ENCODE measurements at places on chromosomes 2 and 18. TPM values are rescaled to one million over a fixed set of nuclear protein-coding genes. Genes with fewer than 3 reads are reported as not detected.

The MYO5B gene
- 2.0 TPM for total RNA-seq

The CCDC121 gene
- 3.5 TPM for total RNA-seq

The HOXD1 gene
- 0.52 TPM for total RNA-seq

The SDC1 gene
- 0.29 TPM for total RNA-seq

The IL1F10 gene
- total RNA-seq: not detected

The CCDC142 gene
- total RNA-seq: 40.4 TPM

The MREG gene
- 2.9 TPM for total RNA-seq

The SLC4A5 gene
- 2.1 TPM for total RNA-seq

The FBXO41 gene
- total RNA-seq: 1.5 TPM

The GAL3ST2 gene
- not detected for total RNA-seq

The GPD2 gene
- total RNA-seq: 2.0 TPM

The OTOS gene
- not detected for total RNA-seq

The TRAPPC12 gene
- 15.6 TPM for total RNA-seq

The SIGLEC15 gene
- not detected for total RNA-seq

- H3K27me3 ChIP-seq: no peaks in the 10 kb centered on the region
- H3K4me1 ChIP-seq: no peaks in the 10 kb centered on the region
- H3K27ac ChIP-seq: no peak overlapping the region
- no peak for DNase-seq
Observed at GRCh38 chr2:98654699-98655495, 46.5 kb downstream of the UNC50 start.

GRCh38 chr2:118348380-118349034, 260.2 kb downstream of the INSIG2 start:
- no peaks in the 10 kb centered on the region for H3K36me3 ChIP-seq
- no peaks in the 10 kb centered on the region for H3K27me3 ChIP-seq
- no peaks in the 10 kb centered on the region for H3K4me1 ChIP-seq
- no peak overlapping the region for H3K4me3 ChIP-seq
- no peak overlapping the region for H3K27ac ChIP-seq

GRCh38 chr2:135843671-135844070, 6.7 kb upstream of the LCT start:
- H3K27me3 ChIP-seq: no peaks in the 10 kb centered on the region
- DNase-seq: no peak
- no peaks in the 10 kb centered on the region for H3K36me3 ChIP-seq
- no peak overlapping the region for H3K27ac ChIP-seq

- H3K4me3 ChIP-seq: no peak overlapping the region
- DNase-seq: no peak
- H3K36me3 ChIP-seq: no peaks in the 10 kb centered on the region
- H3K27me3 ChIP-seq: no peaks in the 10 kb centered on the region
Observed at GRCh38 chr2:163351143-163351542, 384.7 kb downstream of the FIGN start.

- DNase-seq: no peak
- no peaks in the 10 kb centered on the region for H3K36me3 ChIP-seq
- no peaks in the 10 kb centered on the region for H3K27me3 ChIP-seq
- H3K27ac ChIP-seq: no peak overlapping the region
- H3K4me3 ChIP-seq: no peak overlapping the region
Observed at GRCh38 chr2:25887624-25888242, 9.4 kb upstream of the ASXL2 start.

GRCh38 chr18:33010149-33010548, 237.3 kb upstream of the KLHL14 start:
- DNase-seq: no peak
- H3K27ac ChIP-seq: no peak overlapping the region
- no peaks in the 10 kb centered on the region for H3K4me1 ChIP-seq
- H3K4me3 ChIP-seq: no peak overlapping the region
- H3K36me3 ChIP-seq: no peaks in the 10 kb centered on the region
- no peaks in the 10 kb centered on the region for H3K27me3 ChIP-seq

DNA sequence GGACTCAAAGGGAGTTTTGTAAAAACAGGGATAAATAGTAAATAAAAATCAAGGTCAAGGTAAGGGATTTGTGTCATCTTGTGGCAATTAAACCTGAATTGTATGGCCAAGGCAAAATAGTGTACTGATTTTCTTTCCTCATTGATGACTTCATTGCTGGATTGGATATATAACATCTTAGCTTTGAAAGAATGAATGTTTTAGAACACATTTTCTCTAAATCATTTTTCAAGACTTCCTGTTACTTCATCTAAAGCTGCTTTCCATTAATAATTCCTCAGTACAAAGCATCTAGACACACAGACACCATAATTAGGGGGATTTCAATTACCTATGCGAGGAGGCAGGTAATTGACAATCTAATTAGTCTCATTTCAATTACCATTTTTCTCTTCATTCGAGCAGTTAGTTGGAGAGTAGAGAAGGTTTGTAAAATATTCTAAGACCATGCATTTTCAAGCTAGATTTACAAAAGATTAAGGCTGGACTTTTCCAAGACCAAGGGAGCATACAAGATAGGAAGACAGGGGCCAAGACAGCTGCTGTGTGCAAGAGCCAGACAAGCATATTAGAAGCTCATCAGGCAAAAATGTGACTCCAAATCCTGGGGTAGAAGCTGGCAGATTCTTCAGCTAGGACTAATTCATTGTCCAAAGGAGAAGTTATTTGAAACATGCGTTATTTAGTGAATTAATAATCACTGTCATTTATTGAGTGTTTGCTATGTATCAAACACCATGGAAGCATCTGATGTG, 253.6 kb downstream of the EPHA4 start:
- H3K27me3 ChIP-seq: no peaks in the 10 kb centered on the region
- H3K36me3 ChIP-seq: no peaks in the 10 kb centered on the region
- no peak overlapping the region for H3K27ac ChIP-seq

DNA sequence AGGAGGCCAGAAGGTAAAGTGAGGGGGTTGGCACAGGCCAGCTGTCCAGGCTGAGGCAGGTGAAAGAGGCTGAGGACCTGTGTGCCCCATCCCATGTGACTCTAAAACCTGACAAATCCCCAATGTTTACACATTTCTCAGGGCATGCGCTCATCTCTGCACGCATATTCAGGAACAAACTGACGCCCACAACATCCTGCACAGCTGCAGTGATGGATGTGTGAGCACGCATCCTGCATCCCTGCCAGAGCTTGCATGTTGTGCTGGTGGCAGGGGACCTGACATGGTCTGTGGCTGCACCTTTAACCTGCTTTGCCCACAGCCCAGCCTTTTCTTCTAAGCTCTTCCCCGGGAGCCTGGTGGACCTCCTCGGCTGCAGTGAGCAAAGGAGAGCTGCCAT, 83.1 kb downstream of the FBXO15 start:
- DNase-seq: no peak
- H3K4me1 ChIP-seq: no peaks in the 10 kb centered on the region

DNA sequence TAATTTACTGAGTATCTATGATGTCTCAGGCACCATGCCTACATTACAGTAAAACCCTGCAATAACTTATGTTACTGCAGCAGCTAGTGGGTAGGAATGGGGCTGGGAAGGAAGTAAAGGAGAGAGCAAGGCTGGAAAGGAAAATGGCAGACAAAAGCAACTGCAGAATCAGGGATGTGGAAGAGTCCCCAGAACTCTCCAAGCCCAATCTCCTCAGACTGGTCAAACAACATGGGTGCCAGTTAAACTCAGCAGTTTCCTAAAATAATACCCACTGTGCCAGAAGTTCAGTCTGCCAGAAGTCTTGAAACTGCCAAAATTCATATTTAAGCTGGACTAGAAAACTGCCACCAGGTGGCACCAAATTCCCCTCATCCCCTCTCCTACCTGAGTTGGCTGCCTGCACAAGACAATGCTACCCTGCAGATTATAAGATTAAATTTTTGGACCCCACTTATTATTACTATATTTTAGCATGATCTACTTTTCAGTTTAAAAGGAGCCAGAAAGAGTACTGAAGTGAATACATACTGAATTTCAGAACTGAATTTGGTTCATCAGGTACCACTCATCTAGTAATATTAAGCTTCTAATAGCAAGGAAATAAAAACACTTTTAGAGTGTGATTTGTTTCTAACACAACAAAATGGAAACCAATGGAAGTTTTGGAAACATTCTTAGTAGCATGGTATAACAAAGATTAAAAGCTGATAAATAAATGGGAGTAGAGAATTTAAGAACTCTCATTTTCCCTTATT, 86.8 kb upstream of the DNER start:
- peak overlapping the region; percentile 89 for H3K27ac ChIP-seq
- peaks cover 7% of the 10 kb centered on the region for H3K4me1 ChIP-seq
- peak; percentile 35 for DNase-seq
- no peaks in the 10 kb centered on the region for H3K36me3 ChIP-seq
- no peak overlapping the region for H3K4me3 ChIP-seq

DNA sequence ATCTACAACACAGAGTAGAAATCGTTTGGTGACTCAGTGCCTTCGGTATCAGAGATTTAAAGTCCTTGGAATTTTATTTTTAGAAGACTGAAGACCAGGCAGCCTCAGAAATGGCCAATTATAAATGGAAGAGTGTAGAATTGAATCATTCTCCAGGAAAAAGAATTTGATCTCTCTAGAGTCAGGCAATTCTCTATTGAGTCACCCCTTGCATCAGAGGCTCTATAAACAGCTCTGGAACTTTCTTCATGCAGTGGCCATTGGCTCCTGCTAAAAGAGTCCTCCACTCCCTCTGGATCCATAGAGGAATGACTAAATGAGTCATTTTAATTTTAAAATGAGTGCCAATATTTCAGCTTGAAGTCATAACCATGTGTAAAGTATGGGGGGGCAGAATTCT, 816.2 kb downstream of the TDRD15 start:
- no peaks in the 10 kb centered on the region for H3K4me1 ChIP-seq
- DNase-seq: no peak
- H3K27me3 ChIP-seq: no peaks in the 10 kb centered on the region
- no peak overlapping the region for H3K4me3 ChIP-seq
- H3K27ac ChIP-seq: no peak overlapping the region

DNA sequence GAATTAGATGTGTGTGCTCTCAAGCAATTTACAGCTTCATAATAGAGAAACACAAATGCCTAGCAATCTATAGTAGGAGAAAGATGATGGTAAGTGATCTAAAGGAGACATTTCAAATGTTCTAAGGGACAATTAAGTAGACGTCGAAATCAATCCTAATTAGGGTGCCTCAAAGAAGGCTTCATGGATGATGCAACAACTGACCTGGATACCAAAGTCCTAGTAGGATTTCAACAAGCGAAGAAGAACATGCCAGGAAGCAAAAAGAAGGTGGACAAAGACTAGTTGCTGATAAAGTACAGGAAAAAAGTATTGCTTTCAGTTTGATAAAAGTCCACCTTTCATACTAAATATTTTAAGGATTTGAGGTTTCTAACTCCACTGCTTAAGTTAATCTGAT, 12.5 kb downstream of the FIGN start:
- H3K4me1 ChIP-seq: no peaks in the 10 kb centered on the region
- DNase-seq: no peak
- no peak overlapping the region for H3K27ac ChIP-seq
- H3K4me3 ChIP-seq: no peak overlapping the region
- no peaks in the 10 kb centered on the region for H3K36me3 ChIP-seq
- no peaks in the 10 kb centered on the region for H3K27me3 ChIP-seq

- H3K4me1 ChIP-seq: no peaks in the 10 kb centered on the region
- no peak overlapping the region for H3K27ac ChIP-seq
- no peak for DNase-seq
- H3K27me3 ChIP-seq: no peaks in the 10 kb centered on the region
- H3K4me3 ChIP-seq: no peak overlapping the region
- no peaks in the 10 kb centered on the region for H3K36me3 ChIP-seq
Observed at GRCh38 chr2:133235968-133236367, 332.3 kb downstream of the NCKAP5 start.

DNA sequence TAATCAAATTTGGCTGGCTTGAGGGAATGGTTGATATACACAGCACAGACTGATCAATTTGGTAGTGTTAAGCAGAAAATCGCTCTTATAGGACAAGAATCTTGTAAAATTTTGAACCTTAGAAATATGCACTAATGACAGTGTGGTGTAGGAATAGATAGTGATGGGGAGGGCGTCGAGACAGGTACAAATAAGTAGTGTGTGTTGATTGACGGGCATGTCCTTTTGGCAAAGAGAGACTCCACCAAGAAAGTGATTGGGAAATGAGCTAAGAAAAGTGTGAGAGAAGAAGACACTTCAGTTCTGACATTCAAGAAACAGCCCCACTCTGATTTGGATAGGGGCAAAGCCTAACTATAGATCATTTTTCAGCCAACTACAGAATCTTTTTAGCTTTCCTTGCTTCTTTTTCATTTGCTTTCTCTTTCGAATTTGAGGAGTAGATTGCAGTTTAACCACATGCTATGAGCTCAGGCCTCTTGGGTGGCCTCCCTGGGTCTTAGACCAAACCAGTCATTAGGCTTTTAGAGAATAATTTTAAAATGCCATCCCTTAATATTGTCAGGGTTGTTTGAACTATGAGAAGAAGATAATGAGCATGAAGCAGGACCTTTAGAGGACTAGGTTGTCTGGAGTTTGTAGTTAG, 127.1 kb downstream of the CERS6 start:
- H3K36me3 ChIP-seq: no peaks in the 10 kb centered on the region
- peaks cover 14% of the 10 kb centered on the region for H3K4me1 ChIP-seq
- H3K27me3 ChIP-seq: no peaks in the 10 kb centered on the region

GRCh38 chr18:56982766-56983165, 164.1 kb upstream of the BOD1L2 start:
- no peaks in the 10 kb centered on the region for H3K27me3 ChIP-seq
- no peaks in the 10 kb centered on the region for H3K36me3 ChIP-seq
- no peak overlapping the region for H3K27ac ChIP-seq

DNA sequence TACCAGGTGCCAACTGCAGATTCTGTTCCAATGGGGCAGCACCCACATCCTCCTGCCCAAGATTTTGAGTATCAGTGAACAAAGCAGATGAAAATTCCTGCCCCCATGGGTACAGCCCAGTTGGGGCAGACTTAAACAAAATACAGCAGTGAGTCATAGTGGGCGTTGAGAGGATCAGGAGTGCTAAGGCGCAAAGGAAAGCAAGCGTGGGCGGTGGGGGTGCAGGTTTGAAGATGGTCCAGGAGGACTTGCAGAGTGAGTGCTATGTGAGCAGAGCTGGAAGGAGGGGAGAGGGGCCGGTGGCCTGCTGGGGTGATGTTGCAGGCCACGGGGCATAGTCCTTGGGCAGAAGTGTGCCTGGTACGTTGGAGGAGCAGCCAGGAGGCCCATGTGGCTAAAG, 24.7 kb downstream of the STEAP3 start:
- H3K4me1 ChIP-seq: no peaks in the 10 kb centered on the region
- no peak for DNase-seq
- H3K36me3 ChIP-seq: no peaks in the 10 kb centered on the region
- no peaks in the 10 kb centered on the region for H3K27me3 ChIP-seq
- no peak overlapping the region for H3K4me3 ChIP-seq

- H3K4me3 ChIP-seq: no peak overlapping the region
- no peaks in the 10 kb centered on the region for H3K36me3 ChIP-seq
- no peak overlapping the region for H3K27ac ChIP-seq
- no peaks in the 10 kb centered on the region for H3K27me3 ChIP-seq
- no peaks in the 10 kb centered on the region for H3K4me1 ChIP-seq
Observed at GRCh38 chr2:213145715-213146242, 5.6 kb downstream of the IKZF2 start.

GRCh38 chr2:39490586-39490985, 53.5 kb upstream of the MAP4K3 start:
- no peak for DNase-seq
- H3K4me1 ChIP-seq: no peaks in the 10 kb centered on the region
- no peaks in the 10 kb centered on the region for H3K36me3 ChIP-seq
